ENCODE measurements at places on chromosomes 2 and 18.

DNA sequence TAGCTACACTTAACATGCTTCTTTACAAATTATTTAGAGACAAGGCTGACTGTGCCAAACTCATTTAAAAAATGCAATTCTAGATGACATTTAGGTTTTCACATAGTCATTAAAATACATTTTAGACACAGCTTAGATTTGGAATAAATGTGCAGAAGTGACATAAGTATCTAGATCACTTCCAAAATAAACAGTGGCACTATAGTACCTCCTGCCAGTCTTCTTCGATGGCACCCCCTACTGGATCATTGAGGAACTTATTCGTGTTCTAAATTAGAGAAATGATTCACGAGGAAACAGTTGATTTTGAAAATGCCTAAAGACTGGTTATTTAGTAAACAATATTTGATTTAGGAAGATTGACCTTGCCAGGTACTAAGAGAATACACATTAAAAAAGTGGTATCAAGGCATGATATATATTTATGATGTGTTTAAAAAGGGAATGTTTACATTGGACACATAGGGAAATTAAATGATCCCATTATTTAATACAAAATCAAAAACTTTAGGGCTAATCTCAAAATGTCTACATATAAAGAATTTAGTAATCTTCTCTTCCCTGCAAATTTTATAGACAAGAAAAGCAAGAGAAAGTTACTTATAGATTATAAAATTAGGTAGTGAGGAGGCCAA is 323.9 kb downstream of the XIRP2 start:
- peak; percentile 45 for DNase-seq

DNA sequence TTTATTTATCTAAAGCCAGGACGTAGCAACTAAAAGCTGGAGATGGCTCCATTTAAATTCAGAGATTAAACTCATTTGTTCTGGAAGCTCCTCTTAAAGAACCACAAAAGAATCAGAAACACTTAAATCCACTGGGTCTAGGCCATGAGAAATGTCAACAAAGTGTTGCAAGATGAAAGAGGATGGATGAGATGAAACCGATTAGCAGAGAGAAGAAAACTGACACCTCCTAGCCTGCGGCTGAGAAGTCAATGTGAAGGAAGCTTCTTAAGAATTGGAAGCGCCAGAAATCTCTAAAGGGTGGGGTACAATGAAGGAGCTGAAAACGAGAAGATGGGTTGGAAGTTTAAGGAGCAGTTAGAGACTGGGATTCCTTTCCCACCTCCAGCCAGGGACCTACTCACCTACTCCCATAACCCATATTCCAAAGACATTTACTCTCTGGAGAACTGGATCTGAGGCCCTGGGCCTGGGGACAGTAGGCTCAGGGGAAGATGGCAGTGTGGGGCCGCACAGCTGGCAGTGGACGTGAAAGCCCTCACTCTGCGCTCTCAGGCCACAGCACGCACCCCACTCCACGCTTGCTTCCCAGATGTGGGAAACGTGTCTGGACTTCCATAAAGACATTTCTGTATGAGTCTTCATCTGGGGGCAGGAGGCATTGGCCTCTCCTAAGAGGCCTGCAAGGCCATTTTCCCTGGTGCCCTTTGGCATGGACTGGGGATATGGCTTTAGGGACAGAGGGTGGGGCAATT is 188.4 kb downstream of the LOXHD1 start:
- no peak for DNase-seq

DNA sequence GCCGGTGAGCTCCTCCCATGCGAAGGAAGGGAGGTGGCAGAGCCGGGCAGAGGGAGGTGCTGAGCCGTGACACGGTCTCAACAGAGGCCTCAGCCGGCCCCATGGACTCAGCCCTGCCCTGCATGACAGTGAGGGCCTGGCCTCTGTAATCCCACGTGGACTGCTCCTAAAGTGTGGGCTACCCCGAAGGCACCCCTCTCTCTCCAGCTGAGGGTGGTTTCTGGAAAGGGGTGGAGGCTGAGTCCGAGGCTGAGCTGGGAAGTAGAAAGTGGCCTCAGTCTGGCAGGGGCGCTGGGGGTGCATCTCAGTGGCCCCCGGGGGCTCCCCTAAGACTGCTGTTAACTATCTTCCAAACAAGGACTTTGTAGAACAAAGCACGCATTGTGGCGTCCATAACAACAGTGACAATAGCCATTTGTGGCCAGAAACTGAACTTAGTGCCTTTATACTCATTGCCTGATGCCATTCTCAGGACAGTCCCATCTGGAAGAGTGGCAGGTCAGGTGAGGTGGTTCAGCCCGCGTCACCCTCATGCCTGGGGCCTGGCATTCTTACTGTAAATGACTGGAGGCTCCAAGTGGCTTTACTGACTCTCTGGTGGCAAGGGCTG is 192.4 kb downstream of the TWIST2 start:
- no peak for DNase-seq

DNA sequence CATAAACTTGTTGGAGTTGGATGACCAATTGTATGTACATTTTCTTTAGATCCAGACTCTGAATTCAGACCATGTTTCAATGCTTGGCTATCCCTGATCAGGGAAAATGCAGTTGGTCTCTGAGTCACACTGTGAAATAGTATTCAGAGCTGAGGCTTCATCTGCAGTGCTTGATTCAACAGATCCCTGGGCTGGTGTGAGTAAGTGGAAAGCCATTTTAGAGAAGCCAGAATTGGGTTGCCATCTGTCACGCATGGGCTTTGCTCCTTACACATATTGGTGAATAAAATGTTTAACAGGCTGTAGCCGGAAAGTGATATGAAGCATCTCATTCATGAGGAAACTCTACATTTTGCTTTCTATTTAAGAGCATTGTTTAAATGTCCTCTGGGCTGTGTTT is 50.0 kb upstream of the ACYP2 start:
- no peak for DNase-seq

- DNase-seq: peak; percentile 46
Measured at GRCh38 chr2:65227020-65227455, 593 bp upstream of the ACTR2 start.
